ENCODE measurements at places on chromosomes 7 and 10.

DNA sequence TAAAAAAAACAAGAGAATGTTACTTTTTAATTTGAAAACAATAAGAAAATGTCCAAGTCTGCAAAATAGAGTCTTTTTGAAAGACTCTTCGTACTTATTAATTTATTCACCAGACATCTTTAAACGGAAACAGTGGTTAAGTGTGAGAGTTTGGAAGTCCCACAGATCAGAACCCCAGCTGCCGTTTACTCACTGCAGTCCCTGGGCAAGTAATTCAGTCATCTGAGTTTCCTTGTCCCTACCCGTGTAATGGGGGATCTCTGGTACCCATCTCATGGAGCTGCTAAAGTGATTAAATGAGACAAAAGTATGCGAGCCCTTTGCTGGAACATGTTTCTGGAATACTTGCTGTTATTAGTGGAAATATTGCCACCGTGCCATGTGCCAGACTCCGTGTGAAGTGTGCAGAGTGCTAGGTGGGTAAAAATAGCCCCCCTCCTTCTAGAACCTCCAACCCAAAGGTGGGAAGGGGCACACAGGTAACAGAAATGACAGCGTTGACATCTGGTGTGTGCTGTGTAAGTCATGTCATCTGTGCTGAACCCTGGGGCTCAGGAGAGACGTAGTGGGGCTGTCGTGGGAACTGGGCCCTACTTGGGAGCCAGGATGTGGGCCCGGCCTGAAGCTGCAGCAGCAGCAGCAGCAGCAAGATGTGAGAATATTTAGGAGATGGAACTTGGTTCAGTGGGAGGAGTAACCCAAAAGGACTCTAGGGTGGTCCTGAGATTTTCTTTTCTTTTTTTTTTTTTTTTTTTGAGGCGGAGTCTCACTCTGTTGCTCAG is 140.5 kb downstream of the CUX1 start:
- DNase-seq = no peak

GRCh38 chr10:75344170-75344569 is 57.4 kb downstream of the ZNF503 start:
- DNase-seq = no peak

- no peak for DNase-seq
Observed at GRCh38 chr10:92657024-92657423, 32.7 kb upstream of the HHEX start.

DNA sequence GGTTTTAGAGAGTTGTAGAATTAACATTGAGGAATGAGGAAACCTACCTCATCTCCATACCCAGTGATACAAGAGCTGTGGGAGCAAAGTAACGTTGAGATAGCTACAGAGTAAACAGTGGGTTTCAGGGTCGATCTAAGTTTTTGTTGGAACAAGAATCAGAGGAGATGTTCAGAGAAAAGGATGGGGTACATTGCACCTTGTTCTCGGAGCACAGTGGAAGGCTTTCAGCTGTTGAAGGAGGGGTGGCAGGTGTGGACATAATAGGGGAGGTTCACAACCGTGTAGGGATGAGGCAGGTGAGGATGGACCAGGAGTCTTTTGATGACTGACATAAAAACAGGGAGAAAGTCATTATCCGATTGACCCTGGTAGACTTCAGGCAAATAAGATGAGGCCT is 121.7 kb downstream of the MLLT10 start:
- DNase-seq = no peak

DNA sequence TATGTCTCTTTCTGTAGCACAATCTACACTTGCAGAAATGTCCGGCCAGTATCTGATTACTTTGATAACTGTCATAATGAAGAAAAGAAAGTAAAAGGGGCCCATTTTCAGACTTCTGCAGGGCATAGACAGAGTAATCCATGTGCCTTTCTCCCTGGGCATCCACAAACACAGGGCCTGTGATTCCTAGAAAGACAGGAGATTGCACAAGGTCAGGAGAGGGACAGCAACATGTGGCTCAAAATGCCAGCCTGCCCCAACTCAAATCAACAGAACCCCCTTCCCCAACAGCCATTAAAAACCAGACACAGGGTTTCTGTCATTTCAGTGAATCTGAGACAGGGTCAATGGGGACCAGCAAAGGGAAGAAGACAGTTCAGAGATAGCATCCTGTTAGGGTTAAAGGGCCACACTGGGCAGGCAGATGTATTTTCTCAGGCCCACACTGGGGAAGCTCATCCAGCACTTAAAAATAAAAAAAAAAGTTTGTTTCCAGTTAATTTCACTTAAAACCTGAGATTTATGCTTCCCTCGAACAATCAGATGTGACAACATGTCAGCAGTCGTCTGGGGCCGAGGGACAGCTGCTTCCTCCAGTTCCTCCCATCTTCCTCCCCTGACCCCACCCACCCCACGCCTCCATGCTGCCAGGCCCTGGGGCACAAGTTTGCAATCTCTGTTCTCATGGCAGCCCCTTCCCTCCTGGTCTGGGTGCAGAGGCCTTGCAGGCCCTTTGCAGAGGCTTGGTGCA is 30.7 kb upstream of the ACSL5 start:
- DNase-seq = no peak

DNA sequence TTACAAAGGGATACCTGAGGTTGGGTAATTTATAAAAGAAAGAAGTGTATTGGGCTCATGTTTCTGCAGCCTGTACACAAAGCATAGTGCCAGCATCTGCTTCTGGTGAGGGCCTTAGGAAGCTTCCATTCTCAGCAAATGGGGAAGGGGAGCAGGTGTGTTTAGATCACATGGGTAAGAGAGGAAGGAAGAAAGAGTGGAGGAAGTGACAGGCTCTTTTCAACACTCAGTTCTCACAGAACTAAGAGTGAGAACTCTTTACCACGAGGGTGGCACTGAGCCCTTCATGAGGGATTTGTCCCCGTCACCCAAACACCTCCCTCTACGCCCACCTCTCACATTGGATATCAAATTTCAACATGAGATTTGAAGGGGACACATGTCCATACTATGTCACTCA is 506 bp upstream of the FAM170B start:
- no peak for DNase-seq

- no peak for DNase-seq
Observed at GRCh38 chr10:627032-627992, 62.2 kb downstream of the DIP2C start.

GRCh38 chr7:43502941-43503340 is 80.0 kb upstream of the STK17A start:
- no peak for DNase-seq

DNA sequence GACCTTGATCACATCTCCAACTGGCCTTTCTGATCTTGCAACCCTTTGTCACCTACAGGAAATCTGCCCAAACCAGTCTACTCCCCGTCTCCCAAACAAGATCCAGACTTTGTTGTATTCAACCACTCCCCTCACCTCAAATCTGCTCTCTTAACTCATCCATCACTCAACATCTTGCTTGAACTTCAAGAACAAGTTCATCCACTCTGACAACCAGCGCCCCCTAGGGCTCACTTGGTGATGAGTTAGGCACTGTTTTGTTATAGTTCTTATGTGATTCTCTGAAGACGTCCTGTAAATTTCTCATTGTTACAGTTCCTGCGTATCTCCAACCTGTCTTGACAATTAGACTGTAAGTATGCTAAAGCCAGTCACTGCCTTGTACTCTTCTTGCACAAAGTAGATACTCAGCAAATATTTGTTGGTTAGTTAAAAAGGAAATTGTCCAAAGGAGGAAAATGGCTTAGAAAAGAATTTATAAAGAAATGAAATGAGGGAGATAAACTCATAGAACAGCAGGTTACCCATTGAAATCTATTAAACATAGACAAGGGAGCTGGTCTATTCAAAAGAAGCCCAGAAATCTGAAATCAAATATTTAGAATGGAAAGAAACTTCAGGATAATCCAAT is 5.3 kb downstream of the FRMD4A start:
- no peak for DNase-seq

GRCh38 chr10:29438271-29438670 is 149.4 kb downstream of the LYZL1 start:
- DNase-seq = no peak

DNA sequence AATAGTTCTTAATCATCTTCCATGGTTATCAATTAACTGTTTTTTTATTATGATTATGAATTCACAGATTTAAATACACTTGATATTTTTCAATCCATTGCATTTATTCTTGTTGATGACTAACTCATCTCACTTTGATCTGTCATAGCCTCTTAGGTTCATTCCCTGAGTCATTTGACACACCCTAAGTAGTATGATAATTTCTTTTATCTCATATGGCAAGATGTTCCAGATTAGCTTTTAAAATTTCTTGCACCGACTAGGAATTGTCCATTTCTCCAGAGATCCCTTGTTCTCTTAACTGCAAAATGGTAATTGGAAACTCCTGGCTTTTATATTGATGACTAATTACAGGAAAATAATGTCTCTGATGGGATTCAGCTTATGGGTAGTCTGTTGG is 87.6 kb upstream of the CCDC6 start:
- no peak for DNase-seq

DNA sequence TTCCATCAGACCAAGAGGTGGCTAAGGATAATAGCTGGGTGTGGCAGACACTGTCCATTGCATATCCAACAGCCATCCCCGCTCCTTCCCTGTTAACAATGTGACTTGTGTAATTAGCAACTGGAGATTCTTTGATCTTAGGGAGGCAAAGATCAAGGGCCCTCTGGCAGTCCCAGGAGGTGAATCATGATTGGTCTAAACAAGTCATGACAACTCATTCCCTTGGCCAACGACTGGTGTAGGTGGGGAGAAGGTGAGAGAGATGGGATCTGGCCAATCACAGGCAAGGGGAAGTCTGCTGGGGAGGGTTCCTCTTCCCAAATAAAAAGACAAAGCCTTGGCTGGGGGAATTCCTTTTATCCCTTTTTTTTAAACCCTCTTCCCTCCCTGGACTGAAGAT is 46.2 kb upstream of the COMTD1 start:
- DNase-seq = no peak

- peak; percentile 25 for DNase-seq
Observed at GRCh38 chr10:36721871-36722270, 403.5 kb upstream of the ANKRD30A start.

DNA sequence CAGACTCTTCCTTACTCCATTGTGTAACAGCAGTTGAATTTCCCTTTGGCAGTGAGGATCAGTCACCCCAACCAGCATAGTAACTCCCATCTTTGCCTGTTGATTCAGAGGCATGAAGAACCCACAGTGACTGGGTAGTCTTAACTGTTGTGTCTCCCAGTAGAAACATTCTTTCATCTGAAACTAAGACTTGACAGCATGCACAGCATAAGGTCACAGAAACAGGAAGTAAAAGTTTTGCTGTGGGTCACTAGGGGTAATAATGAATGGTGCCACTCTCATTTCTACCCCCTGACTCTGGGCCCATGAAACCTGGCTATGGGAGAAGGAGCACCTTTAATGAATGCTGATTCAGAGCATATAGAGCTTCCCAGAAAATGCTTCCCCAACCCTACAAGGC is 8.3 kb upstream of the FRMPD2 start:
- DNase-seq = no peak

- DNase-seq = no peak
Observed at GRCh38 chr10:104257235-104257634, 2.5 kb downstream of the GSTO1 start.

DNA sequence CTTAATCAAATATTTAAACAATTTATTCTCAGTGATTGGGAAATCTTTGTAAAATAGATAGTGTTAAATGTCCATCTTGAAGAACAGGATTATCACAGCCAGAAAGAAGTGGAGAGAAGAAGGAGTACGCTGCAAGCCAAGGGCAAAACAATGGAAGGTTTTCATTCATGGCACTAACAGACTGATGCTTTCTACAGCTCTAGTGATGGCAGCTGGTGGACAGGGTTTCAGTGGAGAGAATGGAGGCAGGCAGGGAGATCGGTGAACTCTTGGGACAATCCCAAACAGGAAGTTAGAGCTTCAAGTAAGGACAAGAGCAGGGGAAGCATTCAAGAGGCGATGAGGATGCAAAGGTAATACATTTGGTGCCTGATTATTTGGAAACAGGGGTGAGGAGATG is 207.0 kb downstream of the JAZF1 start:
- DNase-seq = no peak

GRCh38 chr10:58956926-58957325 is 219.5 kb upstream of the PHYHIPL start:
- peak; percentile 83 for DNase-seq

DNA sequence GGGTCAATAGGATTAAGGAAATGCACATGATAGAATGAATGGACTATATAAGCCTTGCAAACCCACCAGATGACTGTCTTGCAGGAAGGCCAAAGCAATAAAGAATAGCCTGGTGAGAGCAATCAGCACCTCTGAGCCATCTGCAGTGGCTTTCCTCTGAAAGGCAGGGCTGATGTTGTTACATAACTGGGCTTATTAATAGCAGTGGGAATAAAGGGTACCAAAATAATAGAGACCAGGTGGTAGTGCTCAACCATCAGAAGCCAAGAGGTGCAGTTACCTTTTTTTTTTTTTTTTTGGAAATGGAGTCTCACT is 16.8 kb upstream of the VPS26A start:
- no peak for DNase-seq

GRCh38 chr7:101162551-101163278 is 2.7 kb downstream of the VGF start:
- peak; percentile 42 for DNase-seq

GRCh38 chr7:143407287-143408251 is 1.1 kb downstream of the EPHA1 start:
- no peak for DNase-seq

- DNase-seq = peak; percentile 20
Observed at GRCh38 chr7:135169141-135169963, 1.2 kb downstream of the CYREN start.

DNA sequence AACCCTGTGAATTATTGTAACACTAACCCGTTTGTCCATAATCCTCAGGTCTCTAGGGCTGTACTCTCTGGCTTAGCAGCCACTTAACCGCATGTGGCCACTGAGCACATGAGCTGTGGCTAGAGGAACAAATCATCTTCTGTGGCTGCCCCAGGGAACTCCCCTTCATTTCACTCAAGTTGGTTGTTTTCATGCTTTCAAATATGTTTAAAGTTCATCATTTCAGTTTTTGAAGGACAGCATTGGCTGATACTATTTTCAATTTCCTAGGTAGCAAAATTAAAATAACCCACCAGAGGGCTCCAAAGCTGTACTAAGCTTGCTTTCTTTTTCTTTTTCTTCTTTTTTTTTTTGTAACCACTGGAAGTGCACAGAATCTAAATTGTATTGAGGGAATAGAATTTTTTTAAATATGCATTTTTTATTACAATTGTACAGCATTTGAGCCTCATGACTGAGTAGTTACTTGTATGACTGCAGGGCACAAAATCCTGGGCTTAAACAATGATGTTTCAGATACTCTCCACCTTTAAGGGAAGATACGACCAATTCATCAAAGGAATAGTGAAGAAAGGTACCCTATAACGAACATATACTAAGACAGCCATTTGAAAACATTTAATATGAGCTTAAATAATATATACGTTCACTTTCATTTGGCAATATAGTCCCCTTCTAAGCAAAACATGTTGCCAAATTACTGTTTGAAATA is 38.6 kb downstream of the MRC1 start:
- peak; percentile 30 for DNase-seq

DNA sequence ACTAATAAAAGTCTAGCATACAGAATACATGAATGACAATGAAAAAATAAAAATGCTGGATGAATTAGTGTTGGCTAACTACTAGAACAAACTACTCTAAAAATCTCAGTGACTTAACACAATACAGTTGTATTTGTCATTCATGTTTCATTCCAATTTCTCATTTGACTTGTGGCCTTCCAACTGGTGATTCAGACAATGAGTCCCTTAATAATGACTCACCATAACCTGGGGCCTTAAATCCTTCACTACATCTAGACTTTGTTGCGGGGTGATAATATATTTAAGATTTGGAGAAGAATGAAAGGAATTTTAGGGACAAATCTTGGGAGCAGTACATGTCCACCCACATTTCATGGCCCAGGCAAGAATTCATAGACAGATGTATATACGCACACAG is 90.5 kb upstream of the POM121L12 start:
- no peak for DNase-seq

GRCh38 chr7:68573271-68574005 is 1024.8 kb upstream of the AUTS2 start:
- DNase-seq = no peak

Data from AG10803 (cell line).